A549 treated with dexamethasone at 1 μM for 4 hours (cell line): ENCODE measurements at places on chromosomes 2 and 18. TPM values are rescaled to one million over a fixed set of nuclear protein-coding genes. Genes with fewer than 3 reads are reported as not detected.

The PID1 gene
- total RNA-seq, result 4.2 to 4.6 TPM (median 4.3 TPM) in 5 replicates

The GKN1 gene
- total RNA-seq, result 0.24 to 0.56 TPM (median 0.41 TPM) in 5 replicates

The CCDC85A gene
- 0.25 to 0.39 TPM (median 0.34 TPM) in 5 replicates for total RNA-seq

The ZNF514 gene
- total RNA-seq, result 5.0 to 7.5 TPM (median 6.7 TPM) in 5 replicates

The TMEM185B gene
- total RNA-seq, result 41.3 to 48.7 TPM (median 46.8 TPM) in 5 replicates
